Activated CD4-positive, alpha-beta T cell treated with anti-CD3 and anti-CD28 coated beads, Interleukin-2, amount 10 ng/mL, durations not matched to agents 7 days and 5 days (primary cell): ENCODE measurements at places on chromosomes 5 and 9. TPM values are rescaled to one million over a fixed set of nuclear protein-coding genes. Genes with fewer than 3 reads are reported as not detected.
A peak's percentile ranks its signal among the peaks of the same experiment; 100 is the strongest.

DNA sequence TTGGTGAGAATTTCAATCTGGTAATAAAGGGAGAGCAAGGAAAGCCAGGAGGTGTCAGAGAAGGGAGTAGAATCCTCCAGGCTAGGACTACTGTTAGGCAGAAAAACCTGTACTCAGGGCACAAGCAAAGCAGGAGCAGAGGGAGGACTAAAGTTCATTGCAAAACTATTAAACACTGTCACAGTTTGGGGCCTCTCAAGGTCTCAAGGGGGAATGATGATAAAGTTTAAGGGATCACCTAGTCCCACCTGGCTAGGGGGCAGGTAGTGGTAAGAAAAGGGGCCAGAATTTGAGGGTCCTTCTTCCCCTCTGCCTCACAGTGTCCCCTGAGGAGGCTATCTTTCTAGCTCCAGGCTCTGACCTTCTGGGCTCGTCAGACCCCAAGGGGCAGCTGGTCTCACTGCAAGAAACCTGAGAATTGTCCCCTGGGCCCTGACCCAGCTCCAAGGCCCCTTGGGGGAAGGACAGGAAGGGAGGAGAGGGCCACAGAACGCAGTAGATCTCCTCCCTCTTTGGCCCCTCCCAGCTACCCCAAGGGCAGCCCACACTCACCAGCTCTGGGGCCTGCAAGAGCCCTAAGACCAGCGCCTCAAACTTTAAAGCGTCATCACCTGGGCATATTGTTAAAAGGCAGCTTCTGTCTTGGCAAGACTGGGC lies 974 bp downstream of the CCDC69 start:
- H3K36me3 ChIP-seq = peaks cover 46% of the 10 kb centered on the region
- peaks cover 60% of the 10 kb centered on the region for H3K4me1 ChIP-seq
- DNase-seq = peak; percentile 65
- peak overlapping the region; percentile 88 for H3K27ac ChIP-seq

The CARD9 gene
- 0.69 TPM for total RNA-seq

The GDA gene
- not detected for total RNA-seq

The PCDHGA12 gene
- total RNA-seq = not detected

- H3K4me3 ChIP-seq = no peak overlapping the region
- DNase-seq = no peak
- H3K36me3 ChIP-seq = no peaks in the 10 kb centered on the region
- H3K4me1 ChIP-seq = no peaks in the 10 kb centered on the region
Measured at GRCh38 chr9:126049088-126049487, 277.5 kb upstream of the MVB12B start.

The IQGAP2 gene
- 90.5 TPM for total RNA-seq

DNA sequence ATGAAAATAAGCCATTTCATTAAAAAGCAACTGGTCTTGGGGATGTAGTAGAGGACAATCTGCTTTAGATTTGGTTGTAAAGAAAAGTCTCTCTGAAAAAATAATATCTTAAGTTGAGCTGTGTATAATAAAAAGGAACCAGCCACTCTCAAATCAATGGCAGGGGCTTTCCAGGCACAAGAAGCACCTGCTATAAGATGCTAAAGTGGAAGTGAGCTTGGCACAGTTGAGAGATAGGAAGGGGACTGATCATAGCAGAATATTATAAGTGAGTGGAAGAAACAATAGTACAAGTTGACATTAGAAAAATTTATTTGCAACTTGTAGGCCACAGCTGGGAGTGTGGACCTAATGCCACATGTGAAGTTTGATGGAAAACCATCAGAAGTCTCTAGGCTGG lies 28.1 kb upstream of the SPINK5 start:
- no peak overlapping the region for H3K4me3 ChIP-seq
- H3K4me1 ChIP-seq = no peaks in the 10 kb centered on the region
- no peaks in the 10 kb centered on the region for H3K27me3 ChIP-seq
- H3K27ac ChIP-seq = no peak overlapping the region
- no peak for DNase-seq

DNA sequence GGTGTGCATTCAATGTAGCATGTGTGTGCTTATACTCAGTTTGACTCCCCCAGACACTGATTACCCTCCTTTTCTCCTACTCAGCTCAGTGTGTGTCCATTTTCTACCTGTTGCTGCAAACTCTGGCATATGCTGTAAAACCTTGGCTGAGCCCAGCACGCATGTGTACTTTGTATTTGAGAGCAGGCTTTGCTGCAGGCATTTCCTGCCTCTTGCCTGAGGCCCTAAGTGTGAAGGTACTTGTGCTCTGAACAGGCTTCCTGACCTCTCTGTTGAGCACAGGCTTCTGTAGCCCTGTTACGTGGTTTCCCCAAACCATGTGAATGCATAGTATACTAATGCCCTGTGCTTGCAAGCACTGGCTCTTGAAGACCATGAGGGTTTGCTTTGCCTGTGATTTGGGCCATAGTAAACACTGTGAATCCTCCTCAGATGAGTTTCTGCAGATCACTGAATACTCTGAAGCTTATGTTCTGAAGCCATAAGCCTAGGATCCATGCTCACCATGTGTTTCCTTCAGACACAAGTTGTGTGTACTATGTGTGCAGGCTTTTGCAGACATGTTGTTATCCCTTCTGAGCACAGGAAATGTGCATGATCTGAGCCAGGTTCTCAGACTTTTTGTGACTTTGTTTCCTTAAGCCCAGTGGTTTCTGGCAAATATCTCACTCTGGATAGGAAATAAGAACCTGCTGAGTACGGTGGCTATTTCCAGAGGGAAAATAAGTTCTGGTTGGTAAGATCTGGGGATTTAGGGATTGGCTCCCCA lies 124.9 kb upstream of the RUSC2 start:
- no peak for DNase-seq
- no peaks in the 10 kb centered on the region for H3K4me1 ChIP-seq

GRCh38 chr5:69212022-69212421 lies 22.6 kb downstream of the CENPH start:
- H3K36me3 ChIP-seq = peaks cover 9% of the 10 kb centered on the region
- no peak overlapping the region for H3K4me3 ChIP-seq
- H3K27me3 ChIP-seq = no peaks in the 10 kb centered on the region
- H3K4me1 ChIP-seq = peaks cover 13% of the 10 kb centered on the region
- DNase-seq = no peak

The ACSL6 gene
- 38.8 TPM for total RNA-seq

The STK32A gene
- not detected for total RNA-seq

DNA sequence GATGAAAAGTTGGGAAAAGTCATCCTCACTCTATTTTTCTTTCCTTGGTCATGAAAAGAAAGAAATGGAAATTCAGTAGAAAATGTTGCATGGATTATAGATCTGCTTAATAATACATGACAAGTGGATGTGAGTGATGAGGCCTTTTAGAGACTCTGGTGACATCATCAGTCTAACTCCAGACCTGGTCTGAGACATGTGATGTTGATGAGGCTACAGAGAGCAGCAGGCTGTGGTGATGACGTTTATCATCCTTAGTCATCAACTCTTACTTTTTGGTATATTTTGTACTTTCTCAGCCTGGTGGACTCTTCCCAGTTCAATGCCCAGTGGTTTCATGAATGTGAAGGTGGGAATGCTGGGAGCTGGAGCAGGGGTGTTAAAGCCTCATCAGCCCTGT lies 116.4 kb downstream of the TTLL11 start:
- no peak for DNase-seq
- H3K27ac ChIP-seq = no peak overlapping the region
- no peaks in the 10 kb centered on the region for H3K36me3 ChIP-seq
- no peak overlapping the region for H3K4me3 ChIP-seq
- peaks cover 3% of the 10 kb centered on the region for H3K4me1 ChIP-seq

GRCh38 chr5:73672132-73672531 lies 46.1 kb downstream of the ARHGEF28 start:
- no peak overlapping the region for H3K27ac ChIP-seq
- H3K27me3 ChIP-seq = peaks cover 11% of the 10 kb centered on the region
- H3K36me3 ChIP-seq = no peaks in the 10 kb centered on the region
- no peaks in the 10 kb centered on the region for H3K4me1 ChIP-seq
- no peak for DNase-seq
- no peak overlapping the region for H3K4me3 ChIP-seq

DNA sequence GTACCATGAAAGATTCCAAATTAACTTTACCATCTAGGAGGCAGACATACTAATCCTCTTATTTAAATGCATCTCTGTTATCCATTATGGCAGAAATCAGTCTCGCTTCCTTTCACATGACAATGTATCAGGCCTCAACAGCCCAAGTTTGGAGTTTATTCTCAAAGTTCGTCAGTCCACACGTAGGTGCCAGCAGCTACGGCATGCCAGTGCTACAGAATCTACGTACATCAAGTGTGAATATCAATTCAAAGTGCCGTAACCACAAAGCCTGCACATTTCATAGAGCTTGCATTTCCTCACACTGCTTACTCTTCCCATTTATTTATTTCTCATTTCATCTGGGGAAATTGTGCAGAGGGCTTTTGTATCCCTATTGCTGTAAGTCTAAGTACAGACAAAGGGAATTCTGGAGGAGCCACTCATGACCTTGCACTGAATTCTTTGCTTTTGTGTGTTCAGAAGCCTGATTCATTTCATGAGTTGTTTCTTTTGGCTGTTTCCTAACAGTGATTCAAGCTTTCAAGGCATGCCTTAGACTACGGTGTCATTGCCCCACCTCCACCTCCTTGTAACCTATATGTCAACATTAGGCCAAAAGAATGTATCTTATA lies 10.0 kb downstream of the ENC1 start:
- H3K27ac ChIP-seq = no peak overlapping the region
- peak; percentile 14 for DNase-seq
- peaks cover 28% of the 10 kb centered on the region for H3K4me1 ChIP-seq

DNA sequence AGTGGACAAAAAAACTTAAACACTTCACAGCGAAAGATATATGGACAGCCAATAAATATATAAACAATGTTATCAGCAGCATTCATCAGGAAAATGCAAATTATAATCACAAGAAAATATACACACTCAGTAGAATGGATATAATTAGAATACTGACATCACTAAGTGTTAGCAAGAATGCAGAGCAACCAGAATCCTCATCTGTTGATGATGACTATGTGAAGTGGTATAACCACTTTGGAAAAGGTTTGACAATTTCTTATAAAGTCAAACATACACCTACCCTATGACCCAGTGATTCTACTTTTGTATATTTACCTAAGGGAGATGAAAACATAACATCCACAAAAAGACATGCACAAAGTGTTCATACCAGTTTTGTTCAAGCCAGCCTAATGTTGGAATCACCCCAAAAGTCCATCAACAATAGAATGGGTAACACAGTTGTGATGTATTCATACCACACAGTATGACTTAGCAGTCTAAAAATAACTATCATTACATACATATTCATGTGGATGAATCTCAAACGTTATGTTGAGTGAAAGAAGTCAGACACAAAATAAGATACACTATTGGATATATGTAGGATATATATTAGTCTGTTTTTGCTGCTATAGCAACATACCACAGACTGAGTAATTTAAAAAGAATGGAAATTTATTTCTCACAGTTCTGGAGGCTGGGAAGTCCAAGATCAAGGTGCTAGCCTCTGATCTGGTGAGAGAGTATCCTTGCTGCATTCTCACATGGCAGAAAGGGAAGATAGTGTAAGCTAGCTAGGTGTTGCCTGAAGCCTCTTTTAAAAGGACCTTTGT lies 148.8 kb upstream of the ADAMTSL1 start:
- no peaks in the 10 kb centered on the region for H3K36me3 ChIP-seq
- no peaks in the 10 kb centered on the region for H3K4me1 ChIP-seq
- peaks cover 2% of the 10 kb centered on the region for H3K27me3 ChIP-seq
- H3K27ac ChIP-seq = no peak overlapping the region

DNA sequence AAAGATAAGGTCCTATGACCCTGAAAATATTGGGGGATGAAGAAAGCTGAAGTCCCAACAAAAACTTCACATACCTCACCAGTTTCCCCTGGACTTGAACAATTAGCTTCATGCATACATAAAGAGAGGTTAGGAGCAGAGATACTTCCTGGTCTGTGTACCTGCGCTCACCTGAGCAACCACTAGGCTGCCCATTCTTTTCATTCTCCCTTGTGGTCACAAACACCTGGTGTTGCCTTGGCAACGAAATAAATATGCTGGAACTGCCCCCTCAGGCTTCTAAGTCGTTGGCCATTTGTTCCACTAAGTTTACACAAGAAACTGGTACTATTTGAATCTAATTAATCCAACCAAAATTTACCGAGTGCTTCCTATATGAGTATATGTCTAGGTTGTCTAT lies 18.1 kb downstream of the OTP start:
- H3K4me1 ChIP-seq = no peaks in the 10 kb centered on the region
- no peak overlapping the region for H3K27ac ChIP-seq
- DNase-seq = no peak
- H3K27me3 ChIP-seq = peaks cover 32% of the 10 kb centered on the region
- H3K4me3 ChIP-seq = no peak overlapping the region
- no peaks in the 10 kb centered on the region for H3K36me3 ChIP-seq

The PHF24 gene
- total RNA-seq = not detected

The SPTAN1 gene
- 383 TPM for total RNA-seq

GRCh38 chr9:717722-718121 lies 123.8 kb upstream of the DMRT1 start:
- no peaks in the 10 kb centered on the region for H3K36me3 ChIP-seq
- no peak for DNase-seq
- no peak overlapping the region for H3K27ac ChIP-seq

- peaks cover 50% of the 10 kb centered on the region for H3K27me3 ChIP-seq
- no peaks in the 10 kb centered on the region for H3K36me3 ChIP-seq
Measured at GRCh38 chr5:168290902-168291341, 523 bp upstream of the WWC1 start.

- no peak overlapping the region for H3K4me3 ChIP-seq
- no peak overlapping the region for H3K27ac ChIP-seq
- H3K27me3 ChIP-seq = no peaks in the 10 kb centered on the region
- peaks cover 13% of the 10 kb centered on the region for H3K36me3 ChIP-seq
- peaks cover 22% of the 10 kb centered on the region for H3K4me1 ChIP-seq
Measured at GRCh38 chr9:34655394-34655793, 3.4 kb downstream of the IL11RA start.

GRCh38 chr5:139222346-139222745 lies 24.2 kb upstream of the SIL1 start:
- no peaks in the 10 kb centered on the region for H3K36me3 ChIP-seq
- no peak for DNase-seq
- H3K4me3 ChIP-seq = no peak overlapping the region
- no peaks in the 10 kb centered on the region for H3K4me1 ChIP-seq
- peaks cover 4% of the 10 kb centered on the region for H3K27me3 ChIP-seq

DNA sequence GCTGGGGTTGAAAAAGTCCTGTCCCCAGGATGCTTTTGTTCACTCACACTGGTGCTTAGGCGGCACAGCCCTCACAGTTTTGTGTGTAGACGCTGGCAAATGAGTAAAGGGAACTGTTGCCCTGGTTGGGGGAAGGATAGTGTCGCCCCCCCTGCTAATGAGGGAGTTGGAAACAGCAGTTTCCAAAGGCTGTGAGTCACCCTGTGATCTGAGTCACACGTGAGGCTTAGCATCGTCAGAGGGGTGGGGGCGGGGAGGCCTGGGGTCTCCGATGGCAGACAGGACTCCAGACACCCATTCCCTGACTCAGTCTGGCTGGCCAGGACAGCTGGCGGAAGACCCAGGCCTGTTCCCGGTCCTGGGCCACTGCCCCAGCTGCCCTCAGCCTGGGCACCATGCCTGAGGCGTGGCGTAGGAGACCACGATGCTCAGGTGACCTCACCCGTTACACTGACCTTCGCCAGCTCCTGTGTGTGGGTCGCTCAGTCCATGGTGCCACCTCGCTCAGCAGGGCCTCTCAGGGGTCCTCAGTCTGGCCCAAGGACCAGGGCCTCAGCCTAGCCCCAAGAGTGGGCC lies 2.9 kb downstream of the DNAJB5 start:
- DNase-seq = no peak
- H3K4me1 ChIP-seq = peaks cover 32% of the 10 kb centered on the region
- no peak overlapping the region for H3K4me3 ChIP-seq
- H3K27me3 ChIP-seq = no peaks in the 10 kb centered on the region

- peaks cover 2% of the 10 kb centered on the region for H3K27me3 ChIP-seq
- H3K4me3 ChIP-seq = no peak overlapping the region
- no peaks in the 10 kb centered on the region for H3K4me1 ChIP-seq
- no peak overlapping the region for H3K27ac ChIP-seq
- DNase-seq = no peak
Measured at GRCh38 chr5:39970117-39970798, 545.5 kb upstream of the DAB2 start.

The SNCB gene
- not detected for total RNA-seq

The SPACA9 gene
- total RNA-seq = 3.0 TPM

The PDGFRB gene
- 1.9 TPM for total RNA-seq
